Prostate gland (tissue), 2 donors: ENCODE measurements at places on chromosomes 1 and 21. TPM values are rescaled to one million over a fixed set of nuclear protein-coding genes. Genes with fewer than 3 reads are reported as not detected.

- H3K4me3 ChIP-seq: no peak overlapping the region
- H3K27ac ChIP-seq: no peak overlapping the region
- DNase-seq: no peak
- H3K27me3 ChIP-seq: no peaks in the 10 kb centered on the region
- no peaks in the 10 kb centered on the region for H3K36me3 ChIP-seq
Measured at GRCh38 chr1:54959241-54959640, 21.2 kb upstream of the TMEM61 start.

Gene NHLH2
- 0.74 TPM for total RNA-seq

Gene THEM5
- total RNA-seq: not detected

Gene UBIAD1
- total RNA-seq: 22.7 TPM

Gene SPATA45
- total RNA-seq: not detected

DNA sequence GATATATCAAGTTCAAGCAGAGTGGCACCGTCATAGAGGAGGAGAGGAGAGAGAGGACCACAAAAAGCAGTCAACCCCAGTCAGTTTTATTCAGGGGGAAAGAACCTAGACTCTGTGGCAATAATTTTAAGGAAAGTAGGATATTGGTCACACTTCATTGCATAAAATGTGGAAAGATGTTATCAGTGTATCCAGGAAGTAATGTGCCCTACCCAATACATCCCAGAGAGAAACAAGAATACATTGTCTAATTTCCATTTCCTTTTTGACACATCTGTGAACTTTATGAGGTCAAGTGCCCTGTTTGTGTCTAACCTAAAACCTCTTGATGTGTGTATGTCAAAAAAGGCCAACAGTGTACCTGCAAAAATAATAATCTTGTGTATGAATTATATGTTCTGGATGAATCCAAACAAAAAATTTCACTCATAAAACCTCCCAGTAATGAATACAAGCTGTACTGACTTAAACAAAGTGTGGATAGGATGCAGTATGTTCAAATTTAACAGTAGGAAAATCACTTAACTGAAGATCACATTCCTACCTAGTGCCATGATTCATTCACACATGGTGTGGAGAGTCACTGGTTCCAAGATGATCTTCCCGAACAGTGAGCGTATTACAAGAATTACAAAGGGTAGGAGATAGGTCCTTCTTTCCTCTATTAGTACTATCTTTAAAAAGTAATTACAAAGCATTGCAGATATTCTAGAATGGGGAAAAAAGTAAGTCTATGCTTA is 712.1 kb upstream of the CXADR start:
- H3K36me3 ChIP-seq: no peaks in the 10 kb centered on the region
- no peak overlapping the region for H3K4me3 ChIP-seq
- DNase-seq: no peak
- H3K27ac ChIP-seq: no peak overlapping the region
- H3K4me1 ChIP-seq: no peaks in the 10 kb centered on the region

Gene PPT1
- total RNA-seq: 86.2 TPM

- H3K4me3 ChIP-seq: peak overlapping the region; percentile 66
- no peaks in the 10 kb centered on the region for H3K27me3 ChIP-seq
- peak overlapping the region; percentile 95 for H3K27ac ChIP-seq
- peaks cover 10% of the 10 kb centered on the region for H3K4me1 ChIP-seq
- no peaks in the 10 kb centered on the region for H3K36me3 ChIP-seq
Measured at GRCh38 chr1:226938903-226939437, 1.1 kb upstream of the COQ8A start.

Gene PALMD
- 17.8 TPM for total RNA-seq

- no peak for DNase-seq
- no peaks in the 10 kb centered on the region for H3K36me3 ChIP-seq
- H3K4me1 ChIP-seq: no peaks in the 10 kb centered on the region
- H3K4me3 ChIP-seq: no peak overlapping the region
- no peaks in the 10 kb centered on the region for H3K27me3 ChIP-seq
Measured at GRCh38 chr1:6294080-6294889, 33.4 kb upstream of the GPR153 start.

Gene AGBL4
- total RNA-seq: 2.7 TPM

GRCh38 chr1:168945870-168946269 is 160.6 kb upstream of the ATP1B1 start:
- no peaks in the 10 kb centered on the region for H3K27me3 ChIP-seq
- no peak for DNase-seq
- H3K36me3 ChIP-seq: no peaks in the 10 kb centered on the region

Gene KCNJ10
- not detected for total RNA-seq

DNA sequence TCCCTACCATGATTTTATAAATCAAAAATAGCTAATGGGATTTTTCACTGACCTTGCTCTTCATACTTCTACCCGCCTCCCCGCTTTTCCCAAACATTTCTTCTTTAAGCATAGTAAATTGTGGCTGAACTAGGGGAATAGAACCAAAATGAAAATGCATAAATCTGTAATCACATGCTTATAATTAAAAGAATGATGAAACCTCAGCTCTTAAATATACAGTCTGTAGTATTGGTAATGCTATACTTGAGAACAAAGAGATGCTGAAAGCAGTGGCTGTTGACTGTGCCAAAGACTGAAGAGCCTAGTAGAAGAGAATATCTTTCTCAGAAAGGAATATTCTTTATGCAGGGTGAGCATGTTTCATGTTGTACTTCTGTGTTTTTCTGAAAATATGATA is 249.1 kb downstream of the GREM2 start:
- no peaks in the 10 kb centered on the region for H3K36me3 ChIP-seq
- DNase-seq: no peak
- H3K27ac ChIP-seq: no peak overlapping the region
- H3K4me3 ChIP-seq: no peak overlapping the region
- H3K4me1 ChIP-seq: no peaks in the 10 kb centered on the region
- no peaks in the 10 kb centered on the region for H3K27me3 ChIP-seq

DNA sequence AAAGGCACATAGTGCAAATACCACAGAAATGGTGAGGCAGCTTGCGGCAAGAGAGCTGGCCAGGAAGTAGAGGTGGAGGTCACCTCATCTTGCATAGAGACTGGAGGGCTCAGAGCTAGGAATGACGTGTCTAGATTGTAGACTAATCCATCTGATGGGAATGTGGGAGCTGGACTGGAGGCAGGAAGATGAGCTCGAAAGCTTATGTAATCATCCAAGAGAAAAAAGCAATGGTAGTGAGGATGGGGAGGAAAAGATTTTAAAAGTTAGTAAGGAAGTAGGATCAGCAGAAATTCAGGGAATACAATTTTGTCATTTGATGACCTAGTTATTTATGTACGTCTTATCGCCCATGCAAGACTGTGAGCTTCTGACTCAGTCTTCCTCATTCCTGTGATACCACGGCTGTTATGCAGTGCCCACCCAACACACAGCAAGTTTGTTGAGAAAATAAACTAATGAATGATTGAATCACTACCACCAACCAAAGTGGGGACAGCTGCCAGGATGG is 123.9 kb downstream of the RRAGC start:
- H3K4me1 ChIP-seq: no peaks in the 10 kb centered on the region
- H3K27ac ChIP-seq: no peak overlapping the region
- no peak overlapping the region for H3K4me3 ChIP-seq
- H3K27me3 ChIP-seq: no peaks in the 10 kb centered on the region

DNA sequence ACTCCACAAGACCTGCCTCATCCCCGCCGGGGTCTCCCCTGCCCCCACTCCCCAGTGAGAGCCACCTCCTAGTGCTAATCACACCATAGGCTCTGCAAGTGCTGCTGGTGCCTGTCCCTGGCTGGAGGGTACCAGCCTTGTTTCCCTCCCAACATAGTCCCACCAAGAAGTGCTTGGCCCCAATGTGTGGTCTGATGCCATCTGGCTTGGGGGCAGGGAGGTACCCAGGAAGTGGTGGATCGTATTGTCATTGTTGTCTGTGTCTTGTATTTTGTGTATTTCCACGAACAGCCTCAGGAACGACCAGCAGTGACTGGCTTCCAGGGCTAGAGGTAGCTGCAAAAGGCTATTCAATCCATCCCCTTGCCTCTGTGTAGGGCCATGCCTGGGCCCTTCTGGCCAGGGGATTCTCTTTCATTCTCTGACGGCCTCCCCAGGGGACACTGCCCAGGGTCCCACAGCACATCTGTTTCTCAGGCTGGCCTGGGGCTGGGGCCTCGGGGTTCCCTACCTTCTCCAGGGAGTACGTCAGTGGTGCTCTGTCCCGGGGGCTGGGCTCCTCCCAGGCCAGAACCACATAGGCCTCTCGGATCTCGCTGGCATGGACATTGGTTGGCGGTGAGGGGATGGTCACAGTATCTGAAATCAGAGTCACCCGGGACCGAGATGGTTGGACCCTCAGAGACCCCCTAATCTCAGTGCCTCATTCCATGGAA is 22.8 kb downstream of the MYOM3 start:
- no peaks in the 10 kb centered on the region for H3K4me1 ChIP-seq
- no peak for DNase-seq
- H3K27me3 ChIP-seq: no peaks in the 10 kb centered on the region
- no peaks in the 10 kb centered on the region for H3K36me3 ChIP-seq
- no peak overlapping the region for H3K4me3 ChIP-seq
- no peak overlapping the region for H3K27ac ChIP-seq

GRCh38 chr1:112532064-112532463 is 23.3 kb downstream of the WNT2B start:
- H3K4me1 ChIP-seq: peaks cover 2% of the 10 kb centered on the region
- no peak overlapping the region for H3K4me3 ChIP-seq
- no peak for DNase-seq
- H3K27me3 ChIP-seq: no peaks in the 10 kb centered on the region
- no peaks in the 10 kb centered on the region for H3K36me3 ChIP-seq

DNA sequence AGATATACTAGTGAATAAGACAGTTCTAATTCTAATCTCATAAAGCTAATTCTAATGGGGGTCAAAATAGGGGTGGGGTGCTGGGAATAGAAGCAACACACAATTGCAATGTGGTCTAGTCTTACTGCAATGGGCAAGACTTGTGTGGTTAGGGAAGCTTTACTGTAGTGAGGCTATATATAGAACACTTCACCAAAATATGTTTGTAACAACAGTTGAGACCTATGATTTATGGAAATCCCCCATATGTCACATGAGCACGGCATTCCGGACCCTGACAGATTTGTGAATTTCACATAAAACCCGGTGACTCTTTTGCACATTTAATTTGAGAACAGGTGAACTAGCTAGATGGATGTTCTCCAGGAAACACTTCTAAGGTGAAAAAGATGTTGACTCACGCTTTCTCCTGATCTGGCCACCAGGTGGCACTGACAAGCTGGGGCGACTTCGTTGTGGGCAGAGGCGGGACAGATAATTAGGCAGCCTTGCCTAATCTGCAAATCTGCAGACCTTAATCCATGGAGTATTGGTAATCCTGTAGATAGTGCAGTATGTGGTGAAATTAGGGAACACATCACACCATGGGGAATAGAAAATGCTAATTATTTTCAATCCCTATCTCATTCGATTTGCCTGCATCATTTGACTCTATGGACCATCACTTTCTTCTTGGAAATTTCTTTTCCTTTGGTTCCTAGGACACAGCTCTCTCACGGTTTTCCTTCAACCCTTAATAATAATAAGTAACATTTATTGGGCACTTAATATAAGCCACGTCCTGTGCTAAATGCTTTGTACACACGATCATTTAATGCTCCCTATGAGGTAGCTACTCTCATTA is 37.7 kb downstream of the KIAA0040 start:
- no peaks in the 10 kb centered on the region for H3K36me3 ChIP-seq
- DNase-seq: peak; percentile 70
- H3K4me3 ChIP-seq: no peak overlapping the region
- no peaks in the 10 kb centered on the region for H3K27me3 ChIP-seq
- H3K4me1 ChIP-seq: no peaks in the 10 kb centered on the region
- H3K27ac ChIP-seq: no peak overlapping the region

DNA sequence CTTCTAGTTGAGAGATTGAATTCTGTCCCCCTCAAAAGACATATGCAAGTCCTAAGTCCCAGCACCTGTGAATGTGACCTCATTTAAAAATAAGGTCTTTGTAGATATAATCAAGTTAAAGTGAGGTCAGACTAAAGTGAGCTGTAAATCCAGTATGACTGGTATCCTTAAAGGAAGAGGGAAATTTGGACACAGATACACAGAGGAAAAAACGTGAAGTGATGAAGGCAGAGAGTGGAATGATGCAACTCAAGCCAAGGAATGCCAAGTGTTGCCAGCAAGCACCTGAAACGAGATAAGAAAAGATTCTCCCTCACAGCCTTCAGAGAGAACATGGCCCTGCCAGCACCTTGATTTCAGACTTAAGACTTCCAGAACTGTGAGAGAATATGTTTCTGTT is 444.7 kb upstream of the VAMP3 start:
- H3K4me3 ChIP-seq: no peak overlapping the region
- no peak for DNase-seq
- no peaks in the 10 kb centered on the region for H3K4me1 ChIP-seq
- no peak overlapping the region for H3K27ac ChIP-seq
- no peaks in the 10 kb centered on the region for H3K27me3 ChIP-seq
- H3K36me3 ChIP-seq: no peaks in the 10 kb centered on the region

Gene TMEM61
- 5.4 TPM for total RNA-seq

Gene SLC35E2B
- total RNA-seq: 40.3 TPM

Gene OLIG1
- total RNA-seq: 10.8 TPM

GRCh38 chr1:220990427-220991339 is 111.4 kb downstream of the HLX start:
- no peak overlapping the region for H3K4me3 ChIP-seq
- H3K36me3 ChIP-seq: no peaks in the 10 kb centered on the region
- no peak for DNase-seq
- H3K27ac ChIP-seq: no peak overlapping the region

Gene DMRTA2
- 1.1 TPM for total RNA-seq

DNA sequence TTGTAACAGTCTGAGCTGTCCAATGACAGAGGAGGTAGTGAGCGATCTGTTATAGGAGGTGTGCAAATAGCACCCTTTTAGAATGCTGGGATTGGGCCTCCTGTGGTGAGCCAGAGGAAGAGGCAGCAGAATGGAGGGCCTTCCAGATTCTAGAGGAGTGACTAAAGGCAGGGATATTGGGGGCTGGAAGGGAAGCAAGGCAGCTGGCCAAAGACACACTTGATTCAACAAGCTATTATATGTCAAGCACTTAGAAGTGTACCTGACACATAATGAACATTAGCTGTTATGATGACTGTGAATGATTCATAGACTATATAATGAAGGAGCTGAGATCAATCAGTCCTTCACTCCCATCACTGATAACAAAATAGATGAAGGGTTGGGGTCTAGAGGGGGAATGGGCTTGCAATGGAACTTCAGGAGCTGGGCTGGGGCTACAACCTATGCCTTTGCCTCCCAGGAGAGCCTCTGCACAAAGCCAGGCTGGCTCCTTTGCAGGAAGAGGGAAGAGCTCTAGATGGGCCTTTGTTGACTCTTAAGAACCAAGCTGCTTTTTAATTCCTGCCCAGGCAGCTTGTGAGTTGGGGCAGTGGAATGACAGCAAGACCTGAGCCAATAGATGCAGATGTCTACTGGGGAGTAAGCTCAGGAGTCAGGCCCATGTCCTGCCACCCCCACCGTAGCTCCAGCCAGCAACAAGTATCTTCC is 2.3 kb upstream of the MKNK1 start:
- no peak overlapping the region for H3K4me3 ChIP-seq
- peaks cover 3% of the 10 kb centered on the region for H3K36me3 ChIP-seq
- no peak for DNase-seq
- no peak overlapping the region for H3K27ac ChIP-seq
- no peaks in the 10 kb centered on the region for H3K27me3 ChIP-seq

- no peaks in the 10 kb centered on the region for H3K36me3 ChIP-seq
- no peaks in the 10 kb centered on the region for H3K27me3 ChIP-seq
- no peak overlapping the region for H3K27ac ChIP-seq
- no peaks in the 10 kb centered on the region for H3K4me1 ChIP-seq
Measured at GRCh38 chr1:63713627-63714481, 60.0 kb upstream of the ROR1 start.

GRCh38 chr1:84283381-84283780 is 18.1 kb upstream of the SAMD13 start:
- H3K4me3 ChIP-seq: no peak overlapping the region
- H3K4me1 ChIP-seq: no peaks in the 10 kb centered on the region
- no peaks in the 10 kb centered on the region for H3K27me3 ChIP-seq
- H3K36me3 ChIP-seq: no peaks in the 10 kb centered on the region
- no peak overlapping the region for H3K27ac ChIP-seq
- DNase-seq: no peak
